ENCODE measurements at places on chromosomes 5 and 9.
A peak's percentile ranks its signal among the peaks of the same experiment; 100 is the strongest.

DNA sequence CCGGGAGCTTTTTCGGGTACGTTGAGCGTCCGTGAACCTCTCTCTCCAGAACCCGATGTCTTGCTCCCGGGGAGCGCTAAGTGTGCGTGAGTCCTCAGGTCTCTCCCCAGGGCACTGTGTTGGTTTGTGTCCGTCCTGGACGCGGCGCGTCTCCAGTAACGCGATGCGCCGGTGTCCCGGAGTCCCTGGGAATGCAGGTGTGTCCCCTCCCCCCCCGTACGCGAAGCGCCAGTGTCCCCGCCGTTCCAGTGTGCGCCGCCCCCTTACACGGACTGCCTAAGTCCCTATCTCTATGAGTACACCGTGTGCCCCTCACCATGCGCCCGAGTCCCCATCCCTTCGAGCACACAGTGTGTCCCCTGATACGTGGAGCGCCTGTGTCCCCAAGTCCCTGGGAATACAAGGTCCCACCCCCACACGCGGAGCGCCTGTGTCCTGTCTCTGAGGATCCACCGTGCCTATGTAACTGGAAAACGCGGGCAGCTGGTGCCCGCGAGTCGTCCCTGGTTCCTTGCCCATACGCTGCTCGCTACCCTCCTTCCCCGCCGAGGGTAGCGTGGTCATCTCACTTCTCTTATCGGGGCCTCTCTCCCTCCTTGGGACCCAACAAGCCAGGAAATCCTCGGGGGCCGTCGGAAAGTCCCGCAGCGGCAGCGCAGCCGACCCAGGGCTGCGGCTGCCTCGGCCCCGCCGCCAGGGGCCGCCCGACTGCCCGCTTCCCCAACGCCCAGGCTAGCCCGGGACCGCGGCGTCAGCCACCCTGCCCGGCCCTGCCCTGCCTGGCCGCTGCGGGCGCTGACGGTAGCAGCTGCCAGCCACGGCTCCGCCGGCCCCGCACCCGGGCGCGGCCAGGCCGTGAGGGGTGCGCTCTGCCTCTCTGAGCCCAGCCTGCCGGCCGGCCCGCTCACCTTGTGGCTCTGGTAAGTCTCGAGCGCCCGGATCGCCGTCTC, 709 bp downstream of the ELL2 start:
- peak; percentile 84 for DNase-seq

DNA sequence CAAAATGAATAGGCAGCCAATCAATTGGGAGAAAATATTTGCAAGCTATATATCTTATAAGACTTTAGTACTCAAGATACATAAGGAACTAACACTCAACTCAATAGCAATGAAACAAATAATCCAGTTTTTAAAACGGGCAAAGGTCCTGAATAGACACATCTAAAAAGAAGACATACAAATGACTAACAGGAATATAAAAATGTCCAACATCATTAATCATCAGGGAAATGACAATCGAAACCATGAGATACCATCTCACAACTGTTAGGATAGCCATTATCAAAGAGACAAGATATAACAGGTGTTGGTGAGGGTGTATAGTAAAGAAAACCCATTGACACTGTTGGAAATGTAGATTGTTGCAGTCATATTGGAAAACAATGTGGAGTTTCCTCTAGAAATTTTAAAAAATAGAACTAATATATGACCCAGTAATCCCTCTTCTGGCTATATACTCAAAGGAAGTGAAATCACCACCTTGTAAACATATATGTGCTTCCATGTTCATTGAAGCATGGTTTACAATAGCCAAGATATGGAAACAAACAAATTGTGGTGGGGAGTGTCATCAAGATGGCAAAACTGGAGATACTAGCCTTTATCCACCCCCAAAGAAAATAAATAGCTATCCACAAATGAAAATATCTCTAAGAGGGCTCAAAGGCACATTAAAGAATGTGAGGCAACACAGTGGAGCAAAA, 13.9 kb upstream of the BTNL3 start:
- no peak for DNase-seq

- no peak for DNase-seq
Observed at GRCh38 chr9:91844701-91845291, 105.2 kb downstream of the ROR2 start.

DNA sequence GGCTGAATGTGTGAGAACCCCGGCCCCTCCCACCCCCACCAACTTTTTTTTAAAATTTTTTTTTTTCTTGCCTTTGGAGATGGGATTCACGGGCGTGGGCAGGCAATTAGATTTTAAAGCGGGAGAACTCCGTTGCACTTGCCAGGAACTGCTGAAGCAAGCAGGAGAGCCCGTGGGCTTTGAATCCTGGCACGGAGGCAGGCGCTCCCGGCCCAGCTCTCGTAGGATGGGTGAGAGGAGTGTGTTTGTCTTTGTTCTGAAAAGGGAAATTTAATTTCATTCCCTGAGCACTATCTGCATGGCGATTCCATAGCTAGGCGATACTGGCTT, 54.3 kb upstream of the BOD1 start:
- no peak for DNase-seq

DNA sequence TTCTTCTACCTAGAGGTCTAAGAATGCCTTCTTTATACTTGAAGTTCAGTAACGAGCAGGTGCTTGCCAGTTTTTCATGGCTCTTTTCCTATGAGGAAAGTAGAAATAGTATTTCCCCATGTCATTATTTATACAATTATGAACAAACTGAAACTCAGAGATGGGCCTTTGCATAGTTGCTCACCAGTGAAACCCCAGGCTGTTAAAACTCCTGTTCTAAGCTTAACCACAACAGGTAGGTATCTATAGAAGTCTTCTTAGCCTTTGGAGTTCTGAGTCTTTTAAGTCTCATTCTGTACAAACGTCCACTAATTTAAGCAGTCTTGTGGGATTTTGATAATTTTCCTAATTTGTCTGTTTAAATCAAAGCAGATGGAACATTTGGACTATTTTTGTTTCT, 90.1 kb downstream of the STARD4 start:
- DNase-seq = no peak

DNA sequence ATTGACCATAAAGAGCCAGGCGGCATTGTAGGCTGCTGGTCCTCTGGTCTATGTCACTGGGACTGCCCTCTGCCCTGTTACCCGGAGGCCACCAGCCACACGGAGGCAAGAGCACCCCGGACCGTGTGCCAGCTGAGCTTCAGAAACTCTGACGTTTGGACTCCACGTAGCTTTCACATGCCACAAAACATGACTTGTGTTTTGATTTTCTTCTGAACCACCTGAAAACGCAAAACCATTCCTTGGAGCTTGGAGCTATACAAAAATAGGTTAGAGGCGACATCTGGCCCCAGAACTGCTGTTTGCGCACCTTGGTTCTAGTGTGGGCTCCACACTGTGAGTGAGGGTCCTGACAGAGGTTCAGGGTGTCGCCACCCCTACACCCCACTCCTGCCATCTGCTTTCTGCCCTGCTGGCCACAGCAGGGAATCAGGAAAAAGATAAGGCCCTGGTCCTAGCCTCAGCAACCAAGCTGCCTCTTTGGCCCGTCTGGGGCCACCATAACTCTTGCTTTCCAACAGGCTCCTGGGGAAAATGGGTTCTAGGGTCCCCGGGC, 151.3 kb upstream of the IRX2 start:
- DNase-seq = no peak

DNA sequence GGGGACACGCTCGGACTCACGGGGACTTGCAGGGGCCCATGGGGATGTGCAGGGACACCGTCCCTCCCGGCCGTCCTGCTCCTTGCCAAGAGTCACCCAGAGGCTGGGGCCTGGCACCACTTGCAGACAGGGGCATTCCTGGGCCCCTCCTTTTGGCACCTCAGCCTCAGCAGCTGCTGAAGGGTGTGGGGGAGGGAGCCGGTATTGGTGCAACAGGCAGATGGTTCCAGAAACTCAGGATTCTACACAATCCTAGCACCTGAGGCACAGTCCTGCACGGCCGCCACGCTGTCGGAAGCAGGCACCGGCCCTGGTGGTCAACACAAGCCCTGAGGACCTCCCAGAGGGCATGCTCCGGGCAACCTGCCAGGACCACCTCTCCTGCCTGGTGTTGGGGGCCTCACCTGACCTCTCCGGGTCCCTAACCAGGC, 19.3 kb upstream of the SLC12A7 start:
- no peak for DNase-seq

DNA sequence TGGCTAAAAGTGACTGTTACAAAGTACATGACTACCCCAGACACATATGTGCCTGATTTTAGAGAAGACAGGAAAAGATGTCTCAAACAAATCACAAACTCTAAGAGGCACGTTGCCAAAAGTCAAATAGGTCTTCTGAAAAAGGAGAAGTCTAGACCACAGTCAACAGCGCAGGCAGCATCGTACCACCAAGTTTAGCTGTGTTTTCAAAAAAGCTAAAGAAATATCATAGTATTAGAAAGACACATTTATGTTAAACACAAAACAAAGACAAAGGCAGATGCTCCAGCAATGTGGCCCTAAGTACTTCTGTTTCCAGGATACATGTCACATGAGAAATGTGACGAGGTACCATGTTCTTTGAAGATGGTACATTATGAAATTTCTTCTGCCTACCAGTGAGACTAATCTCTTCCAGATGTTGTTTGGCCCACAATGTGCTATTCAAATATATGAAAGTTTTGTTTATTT, 43.5 kb downstream of the LPAR1 start:
- DNase-seq = no peak

GRCh38 chr5:79699763-79700400, 10.2 kb downstream of the CMYA5 start:
- no peak for DNase-seq

DNA sequence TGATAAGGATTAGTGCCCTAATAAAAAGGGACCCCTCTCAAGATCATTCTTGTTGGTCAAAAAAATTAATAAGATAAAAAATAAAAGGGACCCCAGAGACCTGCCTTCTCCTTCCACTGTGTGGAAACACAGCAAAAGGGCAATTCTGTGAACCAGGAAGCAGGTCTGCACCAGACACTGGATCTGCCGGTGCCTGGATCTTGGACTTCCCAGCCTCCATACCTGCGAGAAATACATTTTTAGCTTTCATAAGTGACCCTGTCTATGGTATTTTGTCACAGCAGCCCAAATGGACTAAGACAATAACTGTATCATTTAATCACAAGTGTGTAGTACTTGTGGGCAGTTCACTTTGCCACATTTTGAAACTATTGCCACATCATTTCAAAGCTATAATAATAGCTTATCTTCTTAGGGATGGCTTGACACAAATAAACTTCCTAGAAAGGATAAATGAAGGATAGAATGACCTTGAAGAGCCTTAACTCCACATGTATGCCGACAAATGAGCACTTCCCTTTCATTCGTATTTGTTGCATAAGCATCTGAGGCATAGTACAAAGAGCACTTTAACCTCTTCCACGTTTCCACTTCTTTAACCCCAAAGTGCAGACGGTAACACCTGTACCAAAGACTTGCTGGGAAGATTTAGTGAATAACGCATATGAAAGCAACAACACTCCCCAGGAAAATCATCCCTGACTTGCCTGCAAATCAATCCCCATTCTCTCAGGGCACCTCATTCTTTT, 336.5 kb downstream of the RFX3 start:
- DNase-seq = no peak

All from T1000 (cell line).